GM23338 (cell line): ENCODE measurements at places on chromosomes 2 and 18. TPM values are rescaled to one million over a fixed set of nuclear protein-coding genes. Genes with fewer than 3 reads are reported as not detected.

- H3K27me3 ChIP-seq, result peaks cover 100% of the 10 kb centered on the region
- no peaks in the 10 kb centered on the region for H3K36me3 ChIP-seq
- DNase-seq, result peak; percentile 92
- H3K4me1 ChIP-seq, result peaks cover 38% of the 10 kb centered on the region
These were observed at the start of gene SP5 for GRCh38 chr2:170715062-170715931. TSS of gene SP5 (plus strand) at chr2:170715337. CDS start at chr2:170715513, 176 bp downstream.

- no peak overlapping the region for H3K4me3 ChIP-seq
- H3K36me3 ChIP-seq, result no peaks in the 10 kb centered on the region
- no peak for DNase-seq
- H3K27me3 ChIP-seq, result no peaks in the 10 kb centered on the region
These were observed 83.9 kb downstream of the PDK1 start for GRCh38 chr2:172639823-172640222.

DNA sequence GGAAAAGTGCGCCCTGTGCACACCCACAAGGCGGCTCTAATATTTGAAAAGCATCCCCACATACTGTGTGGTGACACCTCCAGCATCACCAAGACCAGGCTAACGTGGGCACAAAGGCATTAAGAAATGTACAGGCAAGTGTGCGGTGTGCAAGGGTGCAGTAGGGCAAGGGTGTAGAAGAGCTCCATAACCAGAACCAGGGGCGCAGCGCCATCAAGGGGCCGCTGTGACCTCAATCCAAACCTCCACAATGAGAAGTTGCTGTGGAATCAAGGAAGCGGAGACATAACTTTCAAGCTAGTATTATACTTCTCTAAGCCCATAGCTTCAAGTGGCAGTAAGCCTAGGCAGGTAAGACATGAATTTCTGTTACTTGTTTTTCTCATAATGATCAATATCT, 13.0 kb downstream of the L3MBTL4 start:
- no peaks in the 10 kb centered on the region for H3K36me3 ChIP-seq
- no peak overlapping the region for H3K27ac ChIP-seq
- peak; percentile 51 for DNase-seq
- no peaks in the 10 kb centered on the region for H3K27me3 ChIP-seq
- no peak overlapping the region for H3K4me3 ChIP-seq

DNA sequence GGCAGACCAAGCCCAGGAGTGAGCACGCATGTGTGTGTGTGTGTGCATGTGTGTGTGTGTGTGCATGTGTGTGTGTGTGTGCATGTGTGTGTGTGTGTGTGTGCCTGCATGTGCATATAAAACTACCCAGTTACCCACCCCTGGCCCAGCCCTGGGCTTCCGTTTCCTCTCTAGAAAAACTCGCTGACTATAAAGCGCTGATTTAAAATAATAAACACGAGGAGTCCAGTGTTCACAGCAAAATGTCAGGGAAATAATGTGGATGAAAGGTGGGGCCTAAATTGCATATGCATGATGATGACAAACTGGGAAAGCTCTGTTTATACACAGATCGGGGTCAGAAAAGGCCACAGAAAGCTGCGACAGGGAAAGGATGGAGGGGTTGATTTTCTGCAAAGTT, 7.5 kb downstream of the ADCY3 start:
- H3K36me3 ChIP-seq, result no peaks in the 10 kb centered on the region
- H3K27me3 ChIP-seq, result no peaks in the 10 kb centered on the region
- DNase-seq, result no peak
- no peak overlapping the region for H3K4me3 ChIP-seq
- H3K27ac ChIP-seq, result no peak overlapping the region
- peaks cover 5% of the 10 kb centered on the region; the same call in 1 of the 2 replicates for H3K4me1 ChIP-seq

DNA sequence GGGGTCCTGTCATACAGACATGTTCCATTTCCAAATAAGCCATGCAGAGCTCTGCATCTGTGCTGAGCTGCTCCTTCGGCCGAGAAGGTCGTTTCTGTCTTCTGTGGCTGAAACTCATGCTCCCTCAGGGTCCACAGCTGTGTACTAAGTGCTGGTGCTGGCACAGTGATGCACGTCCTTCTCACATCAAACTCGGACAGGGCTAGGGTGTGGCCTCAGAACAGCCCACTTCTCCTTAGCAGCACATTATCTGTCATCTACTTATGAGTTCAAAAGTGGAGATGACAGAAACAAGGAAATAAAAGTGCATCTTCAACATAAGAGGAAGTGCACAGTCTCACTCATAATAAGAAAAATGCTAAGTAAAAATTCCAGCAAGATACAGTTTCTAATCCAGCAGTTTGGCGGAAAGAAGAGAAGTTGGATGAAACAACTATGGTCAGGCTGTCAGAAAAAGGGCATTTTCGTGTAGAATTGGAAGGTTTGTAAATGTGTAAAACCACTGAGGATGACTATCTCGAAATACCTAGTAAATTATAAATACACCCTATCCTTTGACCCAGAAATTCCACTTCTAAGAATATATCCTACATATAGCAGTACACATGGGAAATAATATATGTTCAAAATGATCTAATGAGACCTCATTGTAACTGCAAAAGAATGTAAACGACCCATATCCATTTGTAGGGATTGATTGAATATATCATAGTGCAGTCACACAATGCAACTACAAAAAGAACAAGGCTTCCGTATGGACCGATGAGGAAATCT, 53.7 kb upstream of the APCDD1 start:
- H3K27ac ChIP-seq, result no peak overlapping the region
- no peak for DNase-seq
- no peak overlapping the region for H3K4me3 ChIP-seq
- no peaks in the 10 kb centered on the region for H3K36me3 ChIP-seq

- no peak overlapping the region for H3K27ac ChIP-seq
- DNase-seq, result no peak
- no peaks in the 10 kb centered on the region for H3K4me1 ChIP-seq
- no peaks in the 10 kb centered on the region for H3K27me3 ChIP-seq
These were observed 249.7 kb downstream of the SP3 start for GRCh38 chr2:173715441-173715840.

GRCh38 chr2:15686643-15687042, 95.0 kb downstream of the DDX1 start:
- DNase-seq, result no peak
- no peaks in the 10 kb centered on the region for H3K36me3 ChIP-seq
- no peak overlapping the region for H3K4me3 ChIP-seq

The OXER1 gene
- 0.31 and 0.69 TPM in 2 replicates for total RNA-seq

- H3K27ac ChIP-seq, result no peak overlapping the region
- no peaks in the 10 kb centered on the region for H3K4me1 ChIP-seq
- no peaks in the 10 kb centered on the region for H3K36me3 ChIP-seq
- no peaks in the 10 kb centered on the region for H3K27me3 ChIP-seq
- no peak overlapping the region for H3K4me3 ChIP-seq
- no peak for DNase-seq
These were observed 141.6 kb downstream of the RTP5 start for GRCh38 chr2:242011167-242011513.

GRCh38 chr2:65429786-65430602, 2.4 kb downstream of the SPRED2 start:
- H3K27me3 ChIP-seq, result peaks cover 58% of the 10 kb centered on the region
- peak overlapping the region; percentile 94 for H3K4me3 ChIP-seq
- no peaks in the 10 kb centered on the region for H3K36me3 ChIP-seq
- H3K4me1 ChIP-seq, result peaks cover 28% of the 10 kb centered on the region

The DCAF17 gene
- 34.3 and 37.3 TPM in 2 replicates for total RNA-seq
